ENCODE measurements at places on chromosomes 1 and 21.

DNA sequence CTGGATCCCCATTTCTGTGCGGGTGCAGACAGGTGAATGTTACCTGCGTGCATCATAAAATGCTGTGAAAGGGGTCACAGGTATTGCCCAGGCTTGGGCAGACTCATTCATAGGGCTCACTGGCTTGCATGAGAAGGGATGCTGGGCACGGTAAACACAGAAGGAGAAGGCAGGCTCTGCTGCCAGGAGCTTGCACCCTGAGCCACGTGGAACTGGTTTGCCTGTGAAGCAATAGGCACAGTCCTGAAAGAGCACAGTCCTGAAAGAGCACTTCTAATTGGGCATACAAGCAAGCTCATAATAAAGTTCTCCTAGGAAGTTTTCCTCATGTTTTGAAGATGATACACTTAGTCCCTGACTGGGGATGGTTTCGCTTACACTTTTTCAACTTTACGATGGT lies 40.9 kb downstream of the GALNT2 start:
- no peak for DNase-seq

DNA sequence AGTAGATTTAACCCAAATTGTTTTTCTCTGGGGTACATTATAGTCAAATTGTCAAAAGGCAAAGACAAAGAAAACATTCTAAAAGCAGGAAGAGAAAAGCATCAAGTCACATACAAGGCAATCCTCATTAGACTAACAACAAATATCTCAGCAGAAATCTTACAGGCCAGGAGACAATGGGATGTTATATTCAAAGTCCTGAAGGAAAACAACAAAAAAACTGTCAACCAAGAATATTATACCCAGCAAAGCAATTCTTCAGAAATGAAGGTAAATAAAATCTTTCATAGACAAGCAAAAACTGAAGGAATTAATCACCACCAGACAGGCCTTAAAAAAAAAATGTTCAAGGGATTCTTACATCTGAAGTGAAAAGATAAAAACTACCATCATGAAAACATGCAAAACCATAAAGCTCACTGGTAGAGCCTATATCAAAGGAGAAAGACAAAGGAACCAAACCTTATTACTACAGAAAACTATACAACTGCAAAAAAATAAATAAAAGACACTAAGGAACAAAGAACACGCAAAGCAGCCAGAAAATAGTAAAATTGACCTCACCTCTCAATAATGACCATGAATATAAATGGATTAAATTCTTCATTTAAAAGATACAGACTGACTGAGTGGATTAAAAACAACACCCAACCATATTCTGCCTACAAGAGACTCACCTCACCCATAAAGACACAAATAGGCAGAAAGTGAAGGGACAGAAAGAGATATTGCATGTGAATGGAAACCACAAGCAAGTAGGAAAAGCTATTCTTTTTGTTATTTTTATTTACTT lies 113.8 kb upstream of the ZC3H11B start:
- no peak for DNase-seq

DNA sequence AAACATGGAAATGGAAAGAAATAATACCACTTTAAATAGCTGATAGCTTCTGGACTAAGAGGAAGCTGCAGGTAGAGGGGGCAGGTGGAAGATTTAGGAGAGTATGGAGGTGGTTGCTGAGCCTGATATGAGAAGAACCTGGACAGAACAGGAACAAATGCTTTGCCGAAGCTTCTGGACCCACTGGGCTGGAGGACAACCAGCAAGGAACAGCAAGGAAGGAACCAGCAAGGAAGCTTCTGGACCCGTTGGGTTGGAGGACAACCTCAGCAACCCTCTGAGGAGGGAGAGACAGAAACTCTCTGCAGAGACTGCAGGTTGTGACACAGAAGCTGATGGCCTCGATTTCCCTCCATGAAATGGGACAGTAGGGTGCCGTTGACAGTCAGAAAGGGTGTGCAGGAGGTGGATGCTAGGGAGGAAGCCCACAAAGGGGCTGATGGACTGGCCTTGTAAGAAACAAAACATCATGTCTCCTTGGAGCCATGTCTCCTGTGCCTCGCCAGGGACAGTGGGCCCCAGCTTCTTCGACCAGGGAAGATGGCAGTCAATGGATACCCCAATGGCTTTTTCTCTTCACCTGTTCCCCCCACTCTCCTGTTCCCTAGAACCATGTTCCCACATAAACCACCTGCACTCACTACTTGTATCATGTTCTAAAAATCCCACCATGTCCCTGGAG lies 8.3 kb upstream of the WNT3A start:
- no peak for DNase-seq

- no peak for DNase-seq
Observed at GRCh38 chr1:5638582-5638981, 353.6 kb downstream of the NPHP4 start.

DNA sequence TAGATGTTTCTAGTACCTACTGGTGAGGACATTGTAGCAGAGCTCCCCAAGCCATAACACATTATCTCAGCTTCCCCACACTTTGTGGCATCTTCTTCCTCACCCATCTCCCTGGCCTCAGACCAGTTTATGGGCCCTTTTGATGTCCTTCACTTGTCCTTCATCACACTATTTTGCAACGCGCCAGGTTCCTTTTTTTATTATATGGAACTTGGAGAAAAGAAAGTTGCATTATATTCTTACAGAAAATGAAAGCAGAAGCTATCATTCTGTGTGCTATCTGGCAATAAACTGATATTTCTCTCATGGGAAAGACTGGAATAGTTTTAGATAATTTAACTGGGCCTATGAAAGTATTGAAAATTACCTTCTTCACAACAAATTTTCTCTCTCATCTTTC lies 196.9 kb upstream of the ETV3 start:
- DNase-seq: no peak

GRCh38 chr1:41920658-41921057 lies 1.9 kb upstream of the HIVEP3 start:
- no peak for DNase-seq

DNA sequence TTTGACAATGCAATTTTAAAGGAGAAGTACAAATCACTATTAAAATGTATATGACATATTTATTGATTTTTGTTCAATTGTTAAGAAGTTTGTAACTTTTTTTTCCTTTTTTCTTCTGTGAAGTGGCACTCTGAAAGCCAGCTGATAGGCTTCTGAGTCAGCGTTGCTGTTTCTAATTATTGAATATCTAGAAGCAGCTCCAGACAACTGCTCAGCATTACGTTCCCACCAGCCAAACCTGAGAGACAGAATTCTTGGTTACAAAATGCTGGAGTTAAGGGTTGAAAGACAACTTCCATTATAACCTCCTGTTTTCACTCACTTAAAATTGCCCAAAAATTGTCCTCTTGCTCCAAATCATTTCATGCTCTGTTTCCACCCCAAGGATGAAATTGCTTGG lies 31.4 kb upstream of the LMX1A start:
- DNase-seq: no peak

DNA sequence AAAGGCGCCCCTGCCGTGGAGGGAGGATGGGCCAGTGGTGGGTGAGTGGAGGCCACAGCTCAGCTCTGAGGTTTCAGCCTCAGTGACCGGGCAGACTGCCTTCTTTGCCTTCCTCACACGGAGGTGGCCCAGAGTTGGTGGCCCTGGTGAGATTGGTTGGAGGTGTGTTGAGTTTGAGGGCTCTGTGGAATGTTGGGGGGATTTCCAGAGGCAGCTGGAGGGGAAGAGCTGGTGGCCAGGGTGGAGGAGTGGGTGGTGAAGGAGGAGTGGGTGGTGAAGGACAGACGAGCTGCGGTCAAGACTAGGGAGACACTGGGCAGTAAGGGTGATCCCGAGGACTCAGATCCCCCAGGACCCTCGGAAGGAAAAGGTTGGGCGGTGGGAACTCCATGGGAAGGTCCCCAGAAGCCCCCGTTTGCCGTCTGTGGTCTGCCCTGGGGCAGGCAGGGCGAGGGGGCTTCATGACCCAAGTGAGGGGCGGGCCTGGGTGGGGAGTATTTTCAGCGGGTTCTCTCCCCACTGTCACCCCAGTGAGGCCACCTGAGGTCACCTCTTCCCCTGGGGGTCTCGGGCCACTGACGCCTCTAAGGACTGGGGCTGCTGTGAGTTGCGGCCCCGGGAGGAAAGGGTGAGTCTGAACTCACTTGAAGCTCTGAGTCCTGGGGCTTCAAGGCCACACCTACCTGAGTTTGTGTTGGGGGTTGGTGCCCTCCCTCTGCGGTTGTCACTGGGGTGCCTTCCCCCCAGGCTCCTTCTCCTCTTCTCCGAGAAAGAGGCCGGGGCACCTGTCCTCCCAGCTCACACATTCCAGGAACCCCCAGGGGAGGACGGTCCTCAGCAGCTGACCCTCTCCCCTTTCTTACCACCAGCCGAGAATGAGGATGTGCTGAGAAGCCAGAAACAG lies 22.7 kb upstream of the PIK3CD start:
- no peak for DNase-seq

- DNase-seq: no peak
Observed at GRCh38 chr1:67753776-67754525, 69.0 kb downstream of the GADD45A start.

GRCh38 chr21:34715518-34715917 lies 46.7 kb downstream of the CLIC6 start:
- no peak for DNase-seq

- no peak for DNase-seq
Observed at GRCh38 chr1:179303200-179303785, 9.7 kb downstream of the SOAT1 start.

- DNase-seq: peak; percentile 51
Observed at GRCh38 chr1:154760469-154760933, 109.6 kb downstream of the KCNN3 start.

GRCh38 chr1:71785450-71785849 lies 496.9 kb downstream of the NEGR1 start:
- no peak for DNase-seq

GRCh38 chr1:62362926-62363325 lies 43.7 kb upstream of the KANK4 start:
- DNase-seq: no peak

DNA sequence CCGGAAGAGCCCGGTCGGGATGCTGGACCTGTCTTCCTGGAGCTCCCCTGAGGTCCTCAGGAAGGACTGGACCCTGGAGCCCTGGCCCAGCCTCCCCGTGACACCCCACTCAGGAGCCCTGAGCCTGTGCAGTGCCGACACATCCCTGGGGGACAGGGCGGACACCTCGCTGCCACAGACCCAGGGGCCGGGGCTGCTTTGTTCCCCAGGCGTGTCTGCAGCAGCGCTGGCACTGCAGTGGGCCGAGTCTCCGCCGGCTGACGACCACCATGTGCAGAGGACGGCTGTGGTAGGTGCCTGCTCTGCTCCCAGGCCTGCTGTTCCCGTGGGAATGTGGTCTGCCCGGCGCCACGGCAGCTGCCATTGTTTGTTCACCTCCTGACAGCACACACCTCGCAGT lies 42.1 kb upstream of the DIP2A start:
- DNase-seq: no peak

DNA sequence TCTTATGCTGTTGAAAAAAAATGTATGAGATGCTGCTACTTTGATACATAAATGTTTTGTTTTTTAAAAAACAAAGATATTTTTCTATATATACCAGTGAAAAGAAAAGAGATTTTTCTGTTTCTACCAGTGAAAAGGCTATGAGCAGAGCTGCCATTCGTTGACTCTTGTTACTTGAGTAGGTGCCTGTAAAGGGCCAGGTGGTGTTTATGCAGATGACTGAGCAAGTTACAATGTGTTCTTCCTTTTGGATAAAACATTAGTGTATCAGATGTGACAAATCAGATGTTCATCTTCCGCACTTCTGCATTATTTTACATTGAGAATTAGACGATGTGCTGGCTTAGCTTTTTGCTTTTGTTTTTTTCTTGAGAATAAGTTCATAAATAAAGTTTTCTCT lies 45.4 kb downstream of the BARHL2 start:
- no peak for DNase-seq

DNA sequence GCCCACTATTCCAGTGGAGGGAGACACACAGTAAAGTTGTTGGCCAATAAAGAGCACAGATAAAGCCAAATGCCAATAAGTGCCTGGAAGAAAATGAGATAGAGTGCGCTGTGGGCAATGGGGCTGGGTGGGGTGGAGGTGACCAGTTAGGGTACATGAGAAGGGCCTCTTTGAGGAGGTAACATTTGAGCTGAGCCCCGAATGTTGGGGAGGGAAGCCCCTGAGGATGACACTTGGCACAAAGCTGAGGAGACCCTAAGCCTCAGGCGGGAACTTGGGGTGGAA lies 979 bp downstream of the S100A9 start:
- no peak for DNase-seq

- no peak for DNase-seq
Observed at GRCh38 chr1:34721646-34722355, 33.0 kb upstream of the GJB5 start.

GRCh38 chr1:183105449-183105848 lies 80.6 kb upstream of the LAMC2 start:
- DNase-seq: no peak

GRCh38 chr21:29074007-29074376 lies 544 bp upstream of the CCT8 start:
- no peak for DNase-seq

- no peak for DNase-seq
Observed at GRCh38 chr1:206498685-206499084, 8.6 kb upstream of the RASSF5 start.

DNA sequence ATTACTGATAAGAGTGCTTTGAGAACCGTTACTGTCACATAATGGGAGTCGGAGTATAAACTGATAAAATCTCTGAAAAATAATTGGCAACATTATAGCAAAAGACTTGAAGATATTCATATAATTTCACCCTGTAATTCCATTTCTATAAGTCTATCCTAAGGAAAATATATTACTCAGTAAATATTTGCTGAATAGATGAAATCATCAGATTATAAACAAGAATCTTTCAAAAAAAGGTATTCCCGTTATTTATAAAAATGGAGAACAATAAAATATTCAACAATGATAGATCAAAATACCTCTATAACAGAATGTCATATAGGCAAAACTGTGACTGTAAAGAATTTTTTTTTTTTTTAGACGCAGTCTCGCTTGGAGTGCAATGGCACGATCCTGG lies 42.4 kb upstream of the PTCH2 start:
- DNase-seq: no peak

GRCh38 chr1:186807163-186807562 lies 21.6 kb upstream of the PLA2G4A start:
- DNase-seq: no peak

DNA sequence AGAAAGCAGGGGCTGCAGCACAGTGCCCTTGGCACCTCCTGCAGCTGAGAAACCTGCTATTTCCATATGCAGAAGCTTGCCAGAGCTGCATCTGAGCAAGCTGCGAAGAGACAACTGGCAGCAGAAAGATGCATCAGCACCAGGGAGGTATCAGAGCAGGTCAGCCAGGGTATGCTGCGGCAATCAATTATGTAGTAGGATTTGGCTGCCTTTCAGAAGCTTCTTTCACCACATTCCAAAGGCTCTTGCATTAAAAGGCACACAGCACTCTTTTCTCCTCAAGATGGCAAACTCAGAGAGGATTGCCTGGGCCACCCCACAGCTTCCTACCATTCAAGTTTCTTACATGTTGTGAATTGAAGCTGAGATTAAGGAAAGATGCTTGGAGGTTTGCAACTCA lies 47.6 kb upstream of the RAP1A start:
- DNase-seq: no peak

- DNase-seq: no peak
Observed at GRCh38 chr21:21084179-21084578, 86.0 kb downstream of the NCAM2 start.

Measured in activated CD8-positive, alpha-beta memory T cell treated with anti-CD3 and anti-CD28 coated beads for 48 hours (primary cell).